ENCODE measurements at places on chromosomes 13 and 19.
A peak's percentile ranks its signal among the peaks of the same experiment; 100 is the strongest.

GRCh38 chr13:75847588-75847987 is 211.5 kb downstream of the LMO7 start:
- no peak for DNase-seq

DNA sequence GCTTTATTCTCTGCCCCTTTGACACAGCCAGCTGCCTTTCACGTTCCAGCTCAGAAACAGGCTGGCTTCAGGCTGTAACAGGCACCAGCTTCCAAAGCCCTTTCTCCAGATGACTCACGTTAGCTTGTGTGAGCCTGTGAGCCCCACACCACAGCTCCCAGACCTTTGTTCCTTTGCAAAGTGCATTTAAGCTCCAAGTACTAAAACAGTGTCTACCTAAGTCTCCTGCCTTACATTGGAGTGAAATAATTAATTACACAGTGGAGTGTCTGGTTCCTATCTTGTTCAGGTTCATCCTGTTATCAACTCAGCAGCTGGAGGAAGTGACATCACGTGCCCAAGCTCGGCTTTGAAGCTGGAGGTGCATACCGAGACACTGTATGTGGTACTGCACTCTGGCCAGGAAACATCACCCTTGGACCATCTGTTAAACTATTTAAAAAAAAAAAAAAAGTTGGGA is 475.8 kb downstream of the FOXO1 start:
- DNase-seq: no peak

- no peak for DNase-seq
Measured at GRCh38 chr13:94765814-94766213, 53.5 kb upstream of the SOX21 start.

GRCh38 chr19:3768015-3768747 is 3.8 kb downstream of the RAX2 start:
- DNase-seq: no peak

- DNase-seq: no peak
Measured at GRCh38 chr19:48999481-49000325, 6.0 kb downstream of the RUVBL2 start.

- no peak for DNase-seq
Measured at GRCh38 chr19:1260749-1261537, 8.2 kb upstream of the CIRBP start.

DNA sequence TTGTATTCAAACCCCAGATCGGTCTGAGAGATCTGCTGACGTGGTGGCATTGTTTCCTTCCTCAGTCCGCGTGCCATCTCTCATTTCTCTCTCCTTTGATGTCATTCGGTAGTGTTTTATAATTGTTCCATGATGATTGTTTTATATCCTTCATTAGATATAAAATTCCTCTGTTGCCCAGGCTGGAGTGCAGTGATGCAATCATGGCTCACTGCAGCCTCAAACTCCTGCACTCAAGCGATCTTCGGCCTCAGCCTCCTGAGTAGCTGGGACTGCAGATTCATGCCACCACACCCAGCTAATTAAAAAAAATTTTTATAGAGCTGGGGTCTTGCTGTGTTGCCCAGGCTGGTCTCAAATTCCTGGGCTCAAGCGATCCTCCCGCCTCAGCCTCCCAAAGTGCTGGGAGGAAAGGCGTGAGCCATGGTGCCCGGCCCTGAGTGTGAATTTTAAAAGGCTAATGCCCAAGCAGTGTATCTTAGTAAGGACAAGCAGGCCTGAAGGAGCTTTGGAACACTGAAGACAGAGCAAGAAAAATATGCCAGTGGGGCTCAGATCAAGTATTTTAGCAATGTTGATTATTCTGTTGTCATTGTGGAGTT is 5.3 kb downstream of the ZNF57 start:
- no peak for DNase-seq

DNA sequence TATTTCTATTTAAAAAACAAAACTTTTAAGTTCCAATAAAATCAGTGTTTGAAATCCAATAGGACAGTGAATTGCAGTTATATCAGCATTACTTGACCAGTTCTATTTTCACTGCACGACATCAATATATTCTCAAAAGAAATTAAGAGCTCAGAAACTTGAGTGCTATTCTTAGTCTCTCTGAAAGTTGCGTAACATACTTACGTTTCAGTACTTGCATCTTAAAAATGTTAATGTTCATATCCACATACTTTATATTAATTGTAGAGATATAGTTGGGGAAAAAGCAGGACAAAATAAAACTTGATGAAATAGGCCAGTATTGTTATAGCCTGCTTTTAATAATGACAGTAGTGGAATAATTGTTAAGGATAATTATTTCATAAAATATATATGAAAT is 720.5 kb upstream of the PCDH9 start:
- no peak for DNase-seq

DNA sequence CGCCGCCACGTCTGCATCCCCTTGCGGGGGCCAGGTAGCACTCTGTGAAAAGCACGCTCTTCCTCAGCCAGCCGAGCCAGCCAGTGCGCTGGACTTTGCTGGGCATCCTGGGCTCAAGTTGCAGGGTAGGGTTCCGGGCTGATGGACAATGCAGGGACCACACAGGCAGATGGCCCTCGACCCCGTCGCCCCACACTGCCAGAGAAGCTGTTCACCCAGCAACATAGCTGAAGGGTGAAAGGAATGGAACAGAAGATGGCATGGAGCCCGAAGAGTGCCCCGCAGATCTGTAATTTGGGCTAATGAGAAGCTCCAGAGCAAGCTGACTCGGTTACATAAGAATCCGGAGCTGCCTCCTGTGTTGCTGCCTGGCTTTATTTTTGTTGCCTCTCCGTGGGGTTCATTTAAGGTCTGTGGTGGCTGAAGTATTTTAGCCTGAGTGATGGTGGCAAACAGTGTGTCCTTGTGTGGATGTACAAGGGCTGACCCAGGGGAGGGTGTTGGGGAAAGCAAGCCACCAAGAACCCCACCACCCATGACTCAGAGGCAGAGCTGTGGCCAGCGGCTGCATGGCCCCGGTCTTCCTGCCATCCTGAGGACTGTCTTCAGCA is 105.8 kb downstream of the SOX1 start:
- no peak for DNase-seq

- DNase-seq: no peak
Measured at GRCh38 chr13:37960427-37960826, 90.9 kb upstream of the TRPC4 start.

DNA sequence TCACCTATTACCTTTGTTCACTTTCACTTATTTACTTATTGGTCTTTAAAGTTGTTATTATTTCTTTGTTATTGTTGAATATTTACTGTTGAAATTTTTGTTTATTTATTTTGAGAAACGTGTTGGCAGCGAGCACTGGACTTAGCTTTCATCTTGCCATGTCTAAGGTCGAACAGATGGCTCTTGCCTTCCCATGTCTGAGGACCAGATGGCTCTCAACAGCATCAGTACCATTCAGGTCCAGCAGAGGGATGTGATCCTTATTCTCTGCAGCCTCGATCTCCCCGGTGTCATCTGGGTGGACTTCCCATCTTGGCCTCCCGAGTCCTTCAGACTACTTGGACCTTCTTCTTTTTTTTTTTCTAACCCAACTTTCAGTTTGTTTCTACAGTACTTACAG is 1437.6 kb downstream of the UQCRFS1 start:
- DNase-seq: no peak

DNA sequence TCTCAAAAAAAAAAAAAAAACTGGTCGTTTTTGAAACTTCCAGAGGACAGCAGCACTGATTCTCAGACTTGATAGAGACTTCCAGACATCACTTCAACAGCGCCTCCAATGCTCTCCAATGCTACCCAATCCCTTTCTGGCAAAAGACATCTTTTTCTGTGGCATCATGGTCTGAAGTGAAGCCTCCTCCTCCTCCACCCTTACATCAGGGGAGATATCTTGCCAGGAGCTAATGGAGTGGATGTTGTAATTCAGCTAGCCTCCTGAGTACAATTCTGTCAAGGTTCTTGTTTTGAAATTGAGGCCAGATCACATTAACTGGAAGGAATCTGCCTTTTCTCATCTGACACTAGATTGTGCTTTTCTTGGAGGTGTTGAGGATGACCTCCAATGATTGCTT is 24.2 kb downstream of the FXYD5 start:
- DNase-seq: no peak

GRCh38 chr13:87398047-87398446 is 273.1 kb upstream of the SLITRK5 start:
- DNase-seq: no peak

GRCh38 chr13:95642028-95642621 is 2.4 kb downstream of the DZIP1 start:
- DNase-seq: peak; percentile 24

DNA sequence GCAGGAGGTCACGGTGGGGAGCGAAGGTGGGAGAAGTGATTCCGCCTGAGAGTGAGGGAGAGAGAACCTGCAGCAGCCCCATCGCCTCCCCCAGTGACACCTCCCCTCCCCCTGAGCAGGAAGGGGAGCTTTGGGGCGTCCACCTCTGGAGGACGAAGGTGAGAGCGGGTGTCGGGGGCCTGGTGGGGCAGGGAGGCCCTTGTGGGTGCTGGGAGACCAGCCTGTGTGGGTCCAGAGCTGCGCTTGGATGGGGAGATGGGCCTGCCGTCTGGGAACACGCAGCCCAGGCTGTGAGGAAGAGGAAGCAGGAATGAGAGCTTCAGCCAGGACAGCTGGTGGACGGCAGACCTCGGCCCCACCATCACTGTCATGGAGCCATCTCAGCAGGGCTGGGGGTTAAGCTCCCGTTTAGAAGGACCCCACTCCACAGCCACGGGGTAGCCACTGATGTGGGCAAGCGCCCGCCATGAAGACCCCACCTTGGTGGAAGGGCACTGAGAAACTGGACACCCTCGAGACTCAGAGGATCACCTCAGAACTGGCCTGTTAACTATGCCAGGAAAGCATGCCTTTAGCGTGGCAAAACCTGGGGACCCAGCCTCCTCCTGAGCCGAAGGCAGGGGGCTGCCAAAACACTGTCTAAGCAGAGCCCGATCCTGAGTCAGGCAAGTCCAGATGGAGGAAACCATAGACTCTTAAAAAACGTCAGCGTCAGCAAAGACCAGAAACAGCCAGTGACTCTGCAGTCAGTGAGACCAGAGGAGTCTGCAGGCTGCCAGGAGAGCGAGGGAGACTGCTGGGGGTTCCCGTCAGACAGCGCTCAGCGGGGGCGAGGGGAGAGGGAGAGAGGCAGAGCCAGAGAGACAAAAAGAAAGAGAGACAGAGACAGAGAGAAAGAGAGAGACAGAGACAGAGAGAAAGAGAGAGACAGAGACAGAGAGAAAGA is 6.4 kb upstream of the PROZ start:
- no peak for DNase-seq

DNA sequence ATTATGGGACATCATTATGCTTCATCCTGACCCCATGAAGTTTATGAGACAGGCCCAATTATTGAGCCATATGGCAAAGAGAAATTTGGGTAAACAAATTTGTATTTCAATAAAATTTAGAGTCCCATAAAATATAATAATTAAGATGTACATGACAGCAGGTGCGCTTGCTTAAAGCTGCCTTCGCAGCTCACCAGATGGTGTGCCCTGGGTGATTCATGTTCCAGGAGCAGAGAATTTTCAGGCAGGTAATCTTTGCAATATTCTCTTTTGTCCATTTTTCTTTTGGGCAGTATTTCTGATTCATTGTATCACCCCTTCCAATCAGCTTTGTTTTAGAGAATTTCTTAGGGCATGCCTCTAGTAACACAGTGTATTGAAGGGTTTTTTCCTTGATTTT is 39.5 kb upstream of the WASF3 start:
- no peak for DNase-seq

DNA sequence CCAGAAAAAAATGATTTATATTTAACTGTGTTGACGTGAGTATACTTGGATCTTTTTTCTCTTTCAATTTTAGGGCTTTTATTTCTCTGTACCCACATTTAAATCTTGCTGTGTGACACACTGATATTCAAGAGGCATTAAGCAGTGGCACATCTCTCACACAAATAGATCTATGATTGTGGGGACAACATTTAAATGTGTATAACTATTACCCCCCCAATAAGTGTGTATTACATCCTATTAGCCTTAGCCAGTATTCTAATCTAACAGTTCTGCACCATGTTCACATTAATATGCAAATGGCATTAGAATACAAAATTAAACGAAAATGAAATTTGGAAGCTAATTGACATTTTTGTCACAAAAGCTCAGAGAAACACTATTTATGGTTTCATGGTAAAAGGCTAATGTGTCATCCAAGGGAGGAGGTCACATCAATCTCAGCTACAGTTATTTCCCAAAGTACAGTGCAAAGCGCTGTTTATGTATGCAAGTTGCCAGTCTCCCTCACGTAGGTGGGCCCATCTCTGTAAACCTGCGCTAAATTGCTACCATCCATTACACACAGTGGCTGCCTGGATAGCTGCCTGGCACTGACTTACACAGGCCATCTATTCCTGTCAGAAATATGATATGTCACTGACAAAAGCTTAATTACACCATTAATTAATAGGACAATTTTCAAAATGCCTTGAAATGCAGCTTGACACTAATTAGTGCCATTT is 984.7 kb upstream of the PCDH9 start:
- DNase-seq: no peak

GRCh38 chr13:53601113-53601512 is 572.5 kb downstream of the OLFM4 start:
- DNase-seq: no peak
